ENCODE measurements at places on chromosomes 5 and 9.

GRCh38 chr9:107696302-107696701, 206.7 kb upstream of the KLF4 start:
- no peak for DNase-seq

DNA sequence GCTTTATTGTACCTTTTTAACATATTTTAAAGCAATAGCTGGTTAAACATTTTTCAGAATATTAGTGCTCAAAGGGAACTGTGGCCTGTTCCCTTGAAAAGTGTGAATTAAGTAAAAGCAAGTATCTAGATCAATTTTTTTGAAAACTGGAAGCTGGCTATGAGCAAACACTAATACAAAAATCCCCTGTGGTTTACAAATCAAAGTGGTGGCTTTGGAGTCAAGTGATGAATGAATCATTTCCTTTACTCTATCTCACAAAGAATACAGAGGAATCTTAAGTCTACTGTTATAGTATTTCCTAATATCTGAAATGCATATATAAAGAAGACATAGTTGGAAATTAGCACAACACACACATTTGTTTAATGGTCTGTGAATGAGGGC, 212.4 kb upstream of the C9orf72 start:
- DNase-seq: no peak

- no peak for DNase-seq
Observed at GRCh38 chr5:133232911-133233310, 181.1 kb downstream of the HSPA4 start.

DNA sequence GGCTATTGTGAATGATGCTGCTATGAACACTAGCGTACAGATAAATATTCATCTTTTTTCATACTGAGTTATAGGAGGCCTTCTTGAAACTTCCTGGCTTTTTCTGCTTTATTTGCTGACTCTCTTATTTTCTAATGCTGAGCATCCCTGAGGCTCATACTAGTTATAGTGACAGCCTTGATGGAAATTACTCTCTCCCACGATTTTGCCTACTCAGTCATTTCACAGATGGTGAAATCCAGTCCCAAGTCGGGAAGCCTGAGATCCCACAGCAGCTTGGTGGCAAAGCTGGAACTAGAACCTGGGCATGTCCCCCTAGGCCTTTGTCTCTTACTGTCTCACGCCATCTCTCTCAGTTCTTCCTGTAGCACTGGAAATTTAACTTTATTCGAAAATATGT, 22.4 kb downstream of the NANS start:
- no peak for DNase-seq

DNA sequence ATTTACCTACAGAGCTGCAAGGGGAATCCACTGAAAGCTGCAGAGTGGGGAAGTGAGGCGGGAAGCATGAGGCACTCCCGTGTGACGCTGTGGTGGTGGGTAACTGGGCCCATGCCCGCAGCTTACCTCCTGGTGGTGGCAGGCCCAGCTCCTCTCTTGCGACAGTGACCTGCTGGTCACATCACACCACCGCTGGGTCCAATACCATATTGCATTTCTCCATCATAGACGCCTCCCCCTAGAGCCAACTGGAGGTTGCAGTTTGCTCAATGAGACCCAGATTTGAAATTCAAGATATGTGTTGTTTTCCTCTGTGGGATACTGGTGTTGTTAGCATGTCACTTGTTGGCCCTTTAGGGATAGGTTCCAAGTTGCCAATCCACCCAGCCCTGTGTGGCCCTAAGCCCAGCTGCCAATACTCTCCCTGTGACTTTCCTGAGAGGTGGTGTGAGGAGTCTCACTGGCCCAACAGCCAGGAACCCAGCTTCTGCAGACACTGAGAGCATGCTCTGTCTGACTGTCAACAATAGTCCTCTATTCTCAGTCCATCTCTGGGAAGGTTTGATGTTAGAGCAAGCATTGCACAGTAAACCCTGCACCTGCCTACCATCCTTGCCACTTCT, 428.3 kb downstream of the GADD45G start:
- no peak for DNase-seq

DNA sequence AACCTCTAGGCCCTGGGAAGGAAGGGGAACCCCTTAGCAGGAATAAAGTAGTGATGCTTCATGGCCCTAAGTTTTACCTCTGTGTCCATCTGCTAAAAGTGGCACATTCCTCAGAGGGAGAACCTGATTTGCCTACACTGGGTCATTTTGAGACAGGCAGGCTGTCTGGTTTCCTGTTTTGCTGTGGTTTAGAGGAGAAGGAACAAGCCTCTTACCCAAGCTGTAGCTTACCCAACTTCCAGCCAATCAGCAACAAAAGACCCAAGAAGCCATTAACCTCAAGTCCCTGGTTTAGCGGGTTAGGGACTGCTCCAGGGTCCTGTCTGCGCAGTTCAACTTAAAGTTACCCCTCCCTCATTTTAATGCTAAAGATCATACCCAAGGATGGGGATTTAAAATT, 411.0 kb downstream of the MAT2B start:
- no peak for DNase-seq
